ENCODE measurements at places on chromosomes 16 and 17.

DNA sequence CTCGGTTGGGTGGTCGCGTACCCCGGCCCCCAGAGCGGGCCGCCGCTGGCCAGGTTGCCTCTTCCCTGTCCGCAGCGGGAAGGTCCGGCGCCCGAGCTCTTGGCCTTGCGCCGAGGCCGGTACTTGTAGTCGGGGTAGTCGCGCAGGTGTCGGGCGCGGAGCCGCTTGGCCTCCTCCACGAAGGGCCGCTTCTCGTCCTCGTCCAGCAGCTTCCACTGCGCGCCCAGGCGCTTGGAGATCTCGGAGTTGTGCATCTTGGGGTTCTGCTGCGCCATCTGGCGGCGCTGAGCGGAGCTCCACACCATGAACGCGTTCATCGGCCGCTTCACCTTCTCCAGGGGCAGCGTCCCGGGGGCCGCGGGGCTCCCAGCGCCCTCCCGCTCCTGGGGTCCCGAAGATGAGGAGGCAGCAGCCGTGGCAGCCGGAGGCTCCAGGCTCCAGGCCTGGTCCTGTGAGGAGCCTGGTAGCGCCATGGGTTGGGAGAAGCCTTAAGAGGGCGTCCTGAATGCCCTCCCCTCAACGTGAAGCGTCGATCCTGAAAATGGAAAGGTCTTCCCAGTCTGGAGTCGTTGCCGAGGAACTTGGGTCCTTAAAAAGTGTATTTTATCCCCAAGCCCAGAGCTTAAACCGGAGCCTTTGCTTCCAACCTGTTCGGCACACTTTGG, 558 bp downstream of the SOX15 start:
- DNase-seq = no peak

DNA sequence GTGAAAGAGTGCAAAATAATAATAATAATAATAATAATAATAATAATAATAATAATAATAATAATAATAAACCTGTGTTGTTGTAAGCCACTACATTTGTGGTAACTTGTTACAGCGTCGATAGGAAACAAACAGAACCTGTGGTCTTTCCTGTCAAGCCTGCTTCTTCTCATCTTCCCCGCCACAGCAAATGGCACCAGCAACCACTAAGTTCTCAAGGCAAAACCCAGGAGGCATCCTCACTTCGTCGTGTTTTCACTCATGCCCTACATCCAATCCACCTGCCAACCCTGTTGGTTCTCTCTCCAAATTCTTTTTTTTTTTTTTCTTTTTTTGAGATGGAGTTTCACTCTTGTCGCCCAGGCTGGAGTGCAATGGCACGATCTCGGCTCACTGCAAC, 34.2 kb downstream of the ITGAE start:
- no peak for DNase-seq

DNA sequence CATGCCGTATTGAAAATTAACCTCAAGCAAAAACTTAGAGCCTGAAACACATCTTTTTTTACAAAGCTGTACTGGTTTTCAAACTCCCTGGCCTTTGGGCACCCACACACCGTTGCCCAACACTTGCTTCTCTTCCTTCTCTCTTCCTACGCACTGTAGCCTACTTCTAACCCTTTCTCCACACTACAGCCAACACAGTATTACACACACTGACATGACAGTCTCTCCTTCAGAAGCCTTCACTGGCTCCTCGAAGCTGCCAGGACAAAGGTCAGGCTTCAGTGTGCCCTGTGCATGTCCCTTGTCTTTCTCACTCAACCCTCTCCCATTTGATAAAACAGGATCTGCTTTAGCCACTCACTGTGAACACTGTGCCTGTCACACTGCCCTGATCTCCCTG, 8.0 kb downstream of the FANCA start:
- no peak for DNase-seq

GRCh38 chr17:44872131-44872768, 24.6 kb downstream of the HIGD1B start:
- DNase-seq = no peak

GRCh38 chr17:32288615-32289014, 23.0 kb downstream of the RHBDL3 start:
- no peak for DNase-seq

GRCh38 chr17:7478276-7479212, 887 bp downstream of the ZBTB4 start:
- DNase-seq = no peak

- DNase-seq = no peak
Measured at GRCh38 chr16:27314986-27315332, 1.2 kb downstream of the IL4R start.

DNA sequence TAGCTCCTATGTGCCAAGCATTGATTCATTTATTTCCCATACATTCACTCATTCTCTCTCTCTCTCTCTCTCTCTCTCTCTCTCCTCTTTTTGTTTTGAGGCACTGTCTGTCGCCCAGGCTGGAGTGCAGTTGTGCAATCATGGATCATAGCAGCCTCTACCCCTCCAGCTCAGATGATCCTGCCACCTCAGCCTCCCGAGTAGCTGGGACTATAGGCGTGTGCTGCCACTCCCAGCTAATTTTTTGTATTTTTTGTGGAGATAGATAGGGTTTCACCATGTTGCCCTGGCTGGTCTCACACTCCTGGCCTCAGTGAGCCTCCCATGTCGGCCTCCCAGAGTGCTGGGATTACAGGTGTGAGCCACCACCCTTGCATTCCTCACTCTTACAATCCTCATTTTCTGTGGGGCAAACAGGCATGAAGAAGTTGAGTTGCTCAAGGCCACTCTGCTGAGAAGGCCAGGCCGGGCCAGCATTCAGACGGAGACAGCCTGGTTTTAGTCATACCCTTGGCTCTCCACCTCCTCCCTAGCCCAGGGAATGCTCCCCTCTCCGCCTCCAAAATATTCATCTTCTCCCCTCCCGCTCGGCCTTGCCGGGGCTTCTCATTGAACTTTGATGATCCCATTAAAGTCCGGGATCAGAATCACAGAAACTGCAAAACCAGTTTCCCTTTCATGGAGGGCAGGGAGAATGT, 765 bp upstream of the PRM2 start:
- DNase-seq = no peak

DNA sequence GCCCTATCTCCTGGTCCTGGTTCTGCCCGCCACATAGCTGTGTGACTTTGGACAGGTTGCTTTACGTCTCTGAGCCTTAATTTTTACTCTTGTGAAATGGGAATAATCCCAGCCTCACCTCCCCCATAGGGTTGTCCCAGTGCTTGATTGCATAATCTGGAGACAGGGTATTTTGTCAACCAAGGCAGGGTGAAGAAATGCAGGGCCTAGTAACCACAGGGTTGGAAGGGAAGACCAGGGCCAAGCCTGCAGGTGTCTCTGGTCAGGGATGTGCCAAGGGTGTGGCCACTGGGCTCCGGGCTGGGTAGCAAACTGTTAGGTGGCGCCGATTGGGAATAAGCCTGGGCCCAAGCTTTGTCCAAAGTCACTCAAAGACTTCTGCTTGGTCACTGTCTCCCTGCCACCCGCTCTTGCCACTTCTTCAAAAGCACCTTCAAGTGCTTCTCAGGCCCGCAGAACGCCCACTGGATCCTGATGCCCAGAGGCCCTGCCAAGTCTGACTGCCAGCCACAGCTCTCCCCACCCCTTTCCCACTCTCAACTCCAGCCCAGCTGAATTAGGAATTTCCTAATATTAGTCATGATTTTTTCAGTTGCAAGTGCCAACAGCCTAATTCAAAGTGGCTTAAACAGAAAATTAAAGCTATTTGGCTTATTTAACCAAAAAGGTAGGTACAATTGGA, 20.6 kb upstream of the COL1A1 start:
- DNase-seq = no peak

- no peak for DNase-seq
Measured at GRCh38 chr17:45406107-45406506, 26.6 kb downstream of the ARHGAP27 start.

DNA sequence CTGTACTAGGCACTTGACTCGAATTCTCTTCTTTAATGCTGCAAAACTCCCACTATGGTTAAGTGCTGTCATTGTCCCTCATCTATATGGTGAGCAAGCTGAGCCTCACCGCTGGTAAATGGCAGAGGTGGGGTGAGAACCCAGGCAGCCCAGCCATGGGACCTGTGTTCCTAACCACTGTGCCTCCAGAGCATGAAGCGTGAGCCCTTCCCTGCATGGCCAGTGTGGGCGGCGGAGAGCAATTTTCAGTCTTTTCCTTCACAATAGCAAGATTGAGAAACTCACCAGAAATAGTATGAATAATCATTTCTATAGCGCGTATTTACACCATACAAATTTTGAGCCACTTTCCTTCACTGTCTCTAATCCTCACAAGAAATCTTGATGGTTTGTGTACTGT, 9.2 kb downstream of the BFAR start:
- DNase-seq = no peak

DNA sequence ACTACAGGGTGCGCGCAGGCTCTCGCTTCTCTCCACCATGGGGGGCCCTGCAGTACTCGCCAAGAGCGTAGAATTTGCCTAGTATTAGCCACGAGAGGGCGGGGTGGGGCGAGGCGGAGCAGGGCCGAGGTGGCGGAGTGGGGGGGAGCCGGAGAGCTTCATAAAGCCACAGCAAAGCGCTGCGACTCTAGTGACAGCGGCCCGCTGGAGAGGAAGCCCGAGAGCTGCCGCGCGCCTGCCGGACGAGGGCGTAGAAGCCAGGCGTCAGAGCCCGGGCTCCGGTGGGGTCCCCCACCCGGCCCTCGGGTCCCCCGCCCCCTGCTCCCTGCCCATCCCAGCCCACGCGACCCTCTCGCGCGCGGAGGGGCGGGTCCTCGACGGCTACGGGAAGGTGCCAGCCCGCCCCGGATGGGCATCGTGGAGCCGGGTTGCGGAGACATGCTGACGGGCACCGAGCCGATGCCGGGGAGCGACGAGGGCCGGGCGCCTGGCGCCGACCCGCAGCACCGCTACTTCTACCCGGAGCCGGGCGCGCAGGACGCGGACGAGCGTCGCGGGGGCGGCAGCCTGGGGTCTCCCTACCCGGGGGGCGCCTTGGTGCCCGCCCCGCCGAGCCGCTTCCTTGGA, at the start of gene TBX21:
TSS of gene TBX21 (plus strand) at position 190 of the 627 bp plus-strand sequence. CDS start at position 409, 219 bp downstream.
- no peak for DNase-seq

DNA sequence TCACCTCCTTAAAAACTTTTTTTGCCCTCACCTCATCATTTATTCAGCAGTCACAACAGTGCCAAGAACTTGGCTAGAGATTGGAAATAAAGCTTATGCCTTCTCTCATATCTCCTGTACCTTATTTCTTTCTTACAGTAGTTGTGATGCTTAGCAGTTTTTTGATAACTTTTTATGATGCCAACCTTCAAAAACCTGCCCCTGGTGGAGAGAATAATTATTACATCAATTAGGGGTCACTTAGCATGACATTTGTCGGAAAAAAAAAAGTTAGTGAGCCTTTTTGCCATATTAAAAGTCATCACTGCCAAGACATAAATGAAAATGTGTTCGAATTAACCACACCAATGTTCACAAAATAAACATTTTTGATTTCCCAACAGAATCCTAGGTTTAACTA, 296.6 kb downstream of the WWOX start:
- no peak for DNase-seq

DNA sequence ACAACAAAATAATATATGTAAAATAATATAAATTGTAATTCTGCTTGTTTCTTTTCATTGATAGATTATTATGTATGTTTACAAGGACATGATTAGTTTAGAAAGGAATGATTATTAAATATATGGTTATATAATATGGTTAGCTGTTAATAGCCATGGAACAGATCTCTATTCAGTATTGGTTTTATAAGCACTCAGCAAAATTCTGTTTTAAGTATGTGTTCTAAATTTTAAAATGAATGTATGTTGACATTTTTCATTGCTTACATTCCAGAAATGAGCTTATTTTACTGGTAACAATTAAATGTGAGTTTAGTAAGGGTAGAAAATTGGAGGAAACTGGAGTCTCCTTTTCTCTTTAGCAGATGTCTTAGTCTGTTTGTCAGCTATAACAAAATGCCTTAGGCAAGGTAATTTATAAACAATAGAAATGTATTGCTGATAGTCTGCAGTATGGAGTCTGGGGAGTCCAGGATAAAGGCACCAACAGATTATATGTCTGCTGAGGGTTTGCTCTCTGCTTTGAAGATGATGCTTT, 45.4 kb downstream of the NFAT5 start:
- DNase-seq = no peak

DNA sequence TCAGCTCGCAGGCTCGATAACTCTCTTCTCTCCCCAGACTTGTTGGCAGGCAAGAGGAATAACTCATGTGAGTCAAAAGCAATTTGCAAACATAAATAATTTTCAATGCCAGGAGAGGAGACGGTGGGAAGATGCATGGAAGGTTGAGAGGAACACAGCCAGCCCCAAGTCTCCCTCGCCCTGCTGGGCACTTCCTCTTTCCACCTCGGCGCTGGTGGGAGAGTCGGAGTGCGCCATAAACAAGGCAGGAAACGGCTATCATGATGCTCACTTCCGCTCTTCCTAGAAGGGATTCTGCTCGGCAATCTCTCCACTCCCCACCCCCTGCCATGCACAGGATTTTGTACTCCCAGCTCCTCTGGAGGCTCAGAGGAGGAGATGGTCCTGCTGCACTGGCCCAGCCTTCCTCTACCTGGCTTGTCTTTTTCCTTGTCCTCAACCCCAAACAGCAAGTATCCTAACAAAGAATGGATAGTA, 13.0 kb downstream of the CBX4 start:
- DNase-seq = no peak

GRCh38 chr17:80451104-80451775, 25.2 kb downstream of the NPTX1 start:
- DNase-seq = no peak

DNA sequence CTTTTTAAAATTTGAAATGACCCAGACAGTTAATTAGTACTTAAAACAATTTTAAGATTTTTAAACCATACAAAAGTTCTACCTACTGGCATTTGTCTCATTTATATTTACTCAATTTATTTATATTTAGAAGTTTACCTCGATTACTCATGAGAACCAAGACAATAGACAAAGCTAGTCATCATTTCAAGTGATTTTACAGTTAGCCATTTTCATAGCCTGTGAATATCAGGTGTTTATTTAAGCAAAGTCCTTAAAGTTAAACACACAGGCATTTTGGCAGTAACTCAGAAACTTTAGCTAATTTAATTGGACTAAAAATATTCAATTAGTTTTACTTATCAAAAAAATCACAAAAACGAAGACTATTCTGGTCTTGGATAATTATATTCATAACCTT, 101.6 kb upstream of the KIF2B start:
- DNase-seq = no peak

- DNase-seq = peak; percentile 29
Measured at GRCh38 chr17:38729886-38730525, at the start of gene CISD3. Gene CISD3 (plus strand): TSS chr17:38730341. CDS start chr17:38730359, 18 bp downstream.

DNA sequence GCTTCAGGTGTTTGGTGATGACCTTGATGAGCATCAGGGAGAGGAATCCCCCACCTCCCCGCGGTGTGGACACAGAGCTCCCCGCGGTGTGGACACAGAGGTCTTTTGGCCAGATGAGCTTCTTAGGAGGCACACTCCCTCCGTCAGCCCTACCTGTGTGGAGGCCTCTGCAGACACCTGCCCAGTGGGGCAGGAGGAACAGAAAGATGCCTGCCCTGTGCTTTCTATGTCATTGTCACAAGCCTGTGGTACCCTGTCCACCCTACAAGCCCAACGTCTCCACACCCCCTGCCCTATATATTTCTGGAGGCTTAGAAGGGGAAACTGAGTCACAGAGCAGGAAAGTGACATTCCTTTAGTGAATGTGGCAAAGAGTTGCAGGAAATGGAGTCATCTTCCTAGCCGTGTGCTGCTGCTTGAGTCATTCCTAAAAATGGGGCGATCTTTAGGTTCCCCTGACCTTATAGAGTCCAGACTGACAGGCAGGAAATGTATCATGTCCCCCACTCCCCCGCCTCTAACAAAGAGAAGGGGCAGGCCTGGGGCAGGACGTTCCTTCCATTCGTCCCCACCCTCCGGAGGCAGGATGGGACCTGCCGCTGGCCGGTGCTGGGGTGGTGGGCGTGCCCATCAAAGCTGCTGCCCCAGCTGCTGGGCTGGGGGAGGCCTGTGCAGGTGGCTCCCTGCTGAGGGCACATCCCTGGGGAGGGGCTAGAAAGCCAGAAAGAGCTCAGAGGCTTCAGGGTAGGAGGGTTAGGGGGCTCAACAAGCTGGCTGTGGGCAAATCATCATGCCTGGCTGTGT, 1.0 kb upstream of the C16orf74 start:
- no peak for DNase-seq
